SK-N-MC (cell line): ENCODE measurements at places on chromosomes 16 and 17.

- DNase-seq = no peak
Observed at GRCh38 chr17:3962965-3963236, 1.3 kb downstream of the ATP2A3 start.

GRCh38 chr17:62827746-62828485 is 19.8 kb upstream of the MARCHF10 start:
- DNase-seq = peak; percentile 20

DNA sequence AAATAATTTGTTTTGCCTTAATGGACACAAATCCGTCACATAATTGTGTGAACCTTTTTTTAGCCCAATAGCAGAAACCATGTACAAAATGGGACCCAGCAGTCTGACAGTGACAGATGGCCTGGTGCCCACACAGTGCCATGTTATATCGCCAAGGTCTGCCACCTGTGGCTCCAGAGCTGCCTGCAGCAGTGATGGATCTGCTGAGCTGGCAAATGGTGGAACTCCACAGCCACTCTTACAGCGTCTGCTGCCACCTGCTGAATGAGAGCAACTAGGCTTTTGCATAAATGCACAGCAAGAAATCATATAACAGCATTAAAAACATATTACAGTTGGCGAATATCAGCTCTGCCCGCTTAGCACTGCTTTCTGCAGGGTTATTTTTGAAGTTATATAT is 59.4 kb downstream of the NUP93 start:
- no peak for DNase-seq

DNA sequence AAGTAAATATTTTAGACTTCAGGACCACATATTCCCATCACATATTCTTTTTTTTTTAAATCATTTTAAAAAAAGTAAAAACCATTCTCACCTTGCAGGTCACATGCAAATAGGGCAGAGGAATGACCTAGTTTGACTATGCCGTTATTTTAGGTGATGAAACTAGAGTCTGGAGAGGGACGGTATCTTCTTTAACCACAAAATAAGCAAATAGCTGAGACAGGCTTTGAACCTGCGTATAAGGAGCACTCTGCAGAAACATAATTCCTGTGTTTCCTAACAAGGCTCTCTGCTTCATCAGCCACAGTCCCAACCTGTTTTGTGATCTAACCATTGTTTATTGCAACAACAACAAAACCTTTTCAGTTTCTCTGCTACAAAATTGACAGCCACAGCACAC is 121.5 kb downstream of the PCTP start:
- no peak for DNase-seq

DNA sequence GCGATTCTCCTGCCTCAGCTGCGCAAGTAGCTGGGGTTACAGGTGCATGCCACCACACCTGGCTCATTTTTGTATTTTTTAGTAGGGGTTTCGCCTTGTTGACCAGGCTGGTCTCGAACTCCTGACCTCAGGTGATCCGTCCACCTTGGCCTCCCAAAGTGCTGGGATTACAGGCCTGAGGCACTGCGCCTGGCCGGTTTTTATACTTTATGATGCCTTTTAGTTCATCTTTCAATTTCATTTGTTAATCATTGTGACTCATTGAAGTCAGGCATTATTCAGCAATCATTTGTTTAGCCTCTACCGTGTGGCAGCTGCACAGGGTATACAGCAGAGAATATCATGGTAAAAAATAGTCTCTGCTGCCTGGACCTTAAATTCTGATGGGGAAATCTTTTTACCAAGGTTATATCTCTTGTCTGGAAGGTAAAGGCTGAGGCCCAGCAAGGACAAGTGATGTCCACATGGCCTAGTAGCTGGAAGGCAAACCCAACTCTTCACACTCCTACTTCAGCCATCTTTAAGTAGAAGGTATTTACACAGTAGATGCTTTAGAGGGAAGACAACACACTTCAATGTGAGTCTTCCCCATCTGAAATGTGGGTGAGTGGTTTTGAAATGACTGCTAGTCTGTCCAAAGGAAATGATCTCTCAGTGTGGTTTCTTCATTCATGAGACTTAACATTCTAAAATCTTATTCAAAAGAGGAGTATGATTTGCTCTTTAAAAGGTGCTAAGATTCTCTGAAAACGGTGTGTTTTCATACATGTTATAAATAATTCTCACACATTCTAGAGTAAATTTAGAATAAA is 2.4 kb downstream of the PRPSAP2 start:
- DNase-seq = no peak

GRCh38 chr17:6413065-6413464 is 21.9 kb downstream of the AIPL1 start:
- DNase-seq = no peak

DNA sequence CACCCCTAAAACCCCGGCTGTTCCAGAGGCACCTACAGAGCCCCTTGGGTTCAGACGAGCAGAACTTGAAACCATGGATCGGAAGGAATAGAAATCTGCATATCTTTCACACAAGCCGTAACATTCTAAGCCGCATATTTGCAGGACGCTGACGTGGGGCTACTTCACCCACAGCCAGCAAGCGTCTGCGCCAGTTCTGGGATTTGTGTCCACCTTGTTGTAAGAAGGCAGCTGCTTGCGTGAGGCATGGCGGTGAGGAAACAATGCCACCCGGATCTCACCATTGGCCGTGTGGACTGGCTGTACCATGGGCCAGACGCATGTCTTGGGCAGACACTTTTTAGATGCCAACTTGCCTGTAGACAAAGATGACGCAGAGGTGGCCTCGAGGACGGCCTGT is 34.5 kb downstream of the TNFRSF13B start:
- DNase-seq = no peak

- DNase-seq = no peak
Observed at GRCh38 chr17:70205401-70205800, 36.1 kb downstream of the KCNJ2 start.

DNA sequence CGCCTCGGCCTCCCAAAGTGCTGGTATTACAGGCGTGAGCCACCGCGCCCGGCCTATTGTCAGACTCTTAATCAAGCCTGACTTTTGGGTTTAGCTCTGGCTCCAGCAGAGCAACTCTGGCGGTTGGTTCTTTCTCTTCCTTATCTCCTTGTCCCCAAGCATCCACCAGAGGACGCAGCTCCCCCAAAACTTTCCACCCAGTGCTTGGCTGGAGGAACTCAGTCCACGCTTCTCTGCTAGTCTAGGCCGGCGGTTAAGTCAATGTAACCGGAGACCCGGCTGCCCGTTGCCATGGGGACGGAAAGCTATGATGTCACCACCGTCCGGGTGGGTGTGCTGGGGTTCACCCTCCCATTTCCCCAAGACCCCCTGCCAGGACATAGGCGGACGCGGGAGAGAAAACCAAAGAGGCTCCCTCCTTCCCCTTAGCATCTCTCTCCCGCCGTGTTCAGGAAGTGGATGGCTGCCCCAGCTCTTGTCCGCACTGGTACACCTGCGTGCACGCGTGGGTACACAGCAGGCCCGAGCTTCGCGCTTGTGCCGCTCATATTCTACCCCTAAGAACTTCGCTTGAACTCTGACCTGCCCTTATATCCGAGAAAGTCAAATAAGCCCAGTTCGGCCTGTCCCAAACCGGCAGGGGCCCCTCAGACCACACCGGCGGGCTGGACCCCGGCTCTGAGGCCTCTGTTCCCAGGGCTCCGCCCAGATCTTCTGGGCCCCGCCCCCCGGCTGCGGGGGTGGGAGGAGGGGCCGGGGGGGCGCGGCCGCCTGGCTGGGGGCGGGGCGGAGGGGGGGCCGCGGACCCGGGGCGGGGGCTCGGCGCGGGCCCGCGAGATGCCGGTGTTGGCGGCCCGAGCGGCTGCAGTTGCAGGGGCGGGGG is at the start of gene RND2:
TSS of gene RND2 (plus strand) at position 825 of the 883 bp plus-strand sequence. CDS start 117 bp downstream, outside the sequence.
- DNase-seq = peak; percentile 63

GRCh38 chr16:30769379-30770089 is 7.4 kb downstream of the RNF40 start:
- no peak for DNase-seq

DNA sequence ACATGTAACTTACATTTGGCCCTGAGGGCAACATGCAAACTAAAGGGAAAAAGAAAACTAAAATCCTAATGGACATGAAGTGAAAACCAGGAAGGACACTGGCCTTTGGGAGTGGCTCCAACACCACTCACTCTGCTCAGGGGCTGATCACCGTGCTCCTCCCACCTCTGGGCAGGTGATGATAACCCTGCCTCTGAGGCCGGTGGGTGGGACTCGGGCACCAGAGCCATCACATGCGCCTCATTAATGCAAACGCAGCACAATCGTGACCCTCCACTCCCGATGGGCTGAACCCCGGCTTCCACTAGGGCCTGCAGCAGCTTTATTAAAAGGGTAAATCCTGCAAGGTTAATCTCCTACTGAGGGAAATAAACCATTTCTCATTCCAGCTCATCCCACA is 4.7 kb downstream of the KLHDC4 start:
- no peak for DNase-seq

GRCh38 chr16:47136099-47136842 is 7.5 kb downstream of the NETO2 start:
- DNase-seq = no peak

GRCh38 chr17:34571428-34572130 is 7.8 kb upstream of the TMEM132E start:
- DNase-seq = no peak

- no peak for DNase-seq
Observed at GRCh38 chr17:21511363-21512195, 135.4 kb downstream of the KCNJ12 start.

DNA sequence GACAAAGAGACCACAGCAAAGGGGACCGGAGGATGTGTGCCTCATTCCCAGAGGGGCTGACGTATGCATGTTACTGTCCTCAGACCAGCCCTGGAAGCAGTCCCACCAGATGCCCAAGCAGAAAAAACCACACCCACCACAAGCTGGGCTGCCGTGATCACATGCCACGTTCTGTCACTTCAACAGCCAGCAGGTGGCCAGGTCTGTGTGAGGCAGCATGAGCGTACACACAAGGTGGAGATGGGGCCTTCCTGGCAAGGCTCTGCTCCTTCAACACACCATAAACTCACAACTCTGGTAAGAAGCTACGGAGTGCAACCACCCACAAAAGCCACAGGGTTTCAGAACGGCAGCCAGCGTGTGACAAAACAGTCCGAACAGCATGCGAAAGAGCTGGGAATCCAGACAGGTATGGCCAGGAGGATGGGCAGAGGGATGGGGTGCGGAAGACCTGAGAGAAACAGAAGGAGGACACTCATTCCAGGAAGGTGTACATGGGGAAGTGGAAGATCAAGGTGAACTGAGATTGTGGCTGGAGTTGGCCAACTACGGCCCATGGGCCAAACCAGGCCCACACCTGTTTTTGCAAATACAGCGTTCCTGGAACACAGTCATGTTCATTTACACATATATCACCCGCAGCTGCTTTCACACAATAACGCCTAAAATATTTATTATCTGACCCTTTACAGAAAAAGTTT is 27.9 kb downstream of the MBTPS1 start:
- no peak for DNase-seq

DNA sequence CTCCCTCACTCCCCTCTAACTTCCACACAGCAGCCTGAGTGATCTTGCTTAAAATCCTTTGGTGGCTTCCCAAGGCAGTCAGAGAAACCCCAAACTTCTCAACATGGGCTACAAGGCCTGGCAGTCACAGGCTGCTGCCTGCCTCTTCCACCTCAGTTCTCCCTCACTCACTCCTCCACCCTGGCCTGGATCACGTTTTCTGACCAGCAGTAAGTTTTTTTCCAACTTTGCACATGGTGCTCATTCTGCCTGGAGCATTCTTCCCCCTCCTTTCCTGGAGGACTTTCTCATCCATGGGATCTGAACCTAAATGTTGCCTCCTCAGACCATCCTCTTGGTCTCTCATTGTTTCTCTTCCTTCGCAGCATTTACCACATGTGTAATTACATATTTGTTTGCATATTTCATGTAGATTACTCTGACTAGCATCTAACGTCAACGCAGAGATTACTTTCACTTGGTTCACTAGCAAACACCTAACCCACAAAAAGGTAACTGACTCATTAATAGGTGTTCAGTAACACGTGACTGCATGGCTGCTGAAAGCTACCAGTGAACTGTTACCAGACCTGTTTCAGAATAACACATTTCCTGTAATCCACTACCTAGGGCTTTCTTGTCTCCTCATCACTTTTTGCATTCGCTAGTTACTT is 17.1 kb downstream of the GNA13 start:
- no peak for DNase-seq

DNA sequence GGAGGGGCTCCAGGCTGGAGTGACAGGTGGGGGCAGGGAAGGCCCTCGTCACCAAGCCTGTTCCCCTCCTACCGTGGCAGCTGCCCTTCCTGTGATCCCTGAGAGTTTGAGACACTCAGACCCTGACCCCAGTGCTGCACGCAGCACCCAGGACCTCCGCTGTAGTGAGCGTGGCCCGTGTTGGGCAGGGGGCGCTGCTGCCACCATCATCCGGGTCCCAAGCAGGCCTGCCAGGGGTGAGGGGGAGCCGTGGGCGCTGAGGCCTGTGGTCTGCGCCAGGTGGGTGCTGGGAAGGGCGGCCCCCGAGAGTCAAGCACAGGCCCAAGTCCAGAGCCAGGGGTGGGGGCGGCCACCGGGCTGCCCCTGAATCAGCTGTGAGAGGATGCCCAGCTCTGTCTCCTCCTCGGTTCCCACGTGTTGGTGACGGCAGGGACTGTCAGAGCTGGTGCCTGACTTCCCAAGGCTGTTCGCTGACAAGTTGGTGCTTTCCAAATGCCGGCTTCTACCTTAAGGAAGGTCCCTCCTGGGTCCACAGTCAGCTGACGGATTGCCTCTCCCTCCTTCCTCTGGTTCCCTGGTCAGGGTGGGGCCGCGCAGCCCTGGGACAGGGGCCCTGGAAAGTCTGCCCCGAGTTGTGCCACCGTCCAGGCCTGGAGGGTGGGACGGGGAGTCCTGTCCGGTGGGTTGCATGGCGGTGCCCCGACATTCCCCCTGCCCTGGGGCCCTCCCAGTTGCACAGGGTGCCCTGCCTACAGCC is 31.1 kb downstream of the TPSG1 start:
- no peak for DNase-seq

- no peak for DNase-seq
Observed at GRCh38 chr17:70624211-70624610, 454.9 kb downstream of the KCNJ2 start.

- no peak for DNase-seq
Observed at GRCh38 chr16:70430667-70431536, 8.0 kb downstream of the ST3GAL2 start.

DNA sequence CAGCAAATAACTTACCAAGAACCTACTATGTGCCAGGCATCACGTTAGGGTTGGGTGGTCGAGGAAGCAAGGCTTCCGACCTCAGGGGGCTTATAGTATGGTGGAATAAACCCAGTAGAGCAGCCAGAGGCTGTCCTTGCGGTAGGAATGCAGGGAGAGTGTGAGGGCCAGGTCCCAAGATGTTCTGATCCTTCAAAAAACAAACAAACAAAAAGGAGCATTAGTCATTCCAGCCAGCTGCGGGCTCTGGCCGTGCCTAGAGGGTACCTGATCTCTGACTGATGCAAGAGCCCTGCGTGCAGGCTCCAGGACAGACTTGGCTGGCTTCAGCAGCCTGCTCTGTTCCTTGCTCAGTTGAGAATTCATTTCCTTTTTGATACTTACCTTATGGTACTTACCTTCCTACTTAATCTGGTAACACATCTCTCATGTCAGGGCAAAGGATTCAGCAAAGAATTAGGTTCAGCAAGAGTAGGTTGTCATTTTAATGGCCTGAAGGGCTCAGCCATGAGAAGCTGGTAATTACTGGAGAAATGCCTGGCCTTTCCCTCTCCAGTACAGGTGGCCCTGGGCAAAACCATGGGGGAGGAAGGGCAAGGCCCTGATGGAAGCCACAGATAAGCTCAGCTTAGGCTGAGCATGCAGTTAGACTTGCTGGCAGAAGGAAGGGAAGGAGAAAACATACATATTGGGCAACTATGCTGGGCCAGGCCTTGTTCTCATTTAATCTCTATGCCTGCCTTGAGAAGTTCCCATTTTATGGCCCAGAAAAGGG is 18.4 kb downstream of the CYB5D2 start:
- DNase-seq = no peak
